ENCODE measurements at places on chromosomes 12 and 14.

DNA sequence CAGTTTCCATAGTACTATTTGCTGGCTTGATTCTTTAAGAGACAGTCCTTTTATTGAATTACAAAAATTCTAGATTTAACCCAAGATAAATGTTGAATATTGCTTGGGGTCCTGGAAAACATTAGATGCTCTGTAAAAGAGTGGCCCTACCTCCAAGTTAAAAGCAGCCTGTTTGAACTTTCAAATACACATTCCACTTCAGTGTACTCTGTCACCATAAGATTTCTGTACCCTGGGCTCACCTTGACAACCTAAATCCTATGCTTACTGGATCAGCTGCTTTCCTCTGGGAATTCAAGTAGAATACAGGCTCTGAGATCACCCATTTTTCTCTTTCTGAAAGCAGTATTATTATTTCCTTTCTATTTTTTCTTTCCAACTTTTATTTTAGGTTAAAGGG lies 107.7 kb upstream of the DCN start:
- no peak for DNase-seq

GRCh38 chr14:67955261-67955660 lies 135.7 kb downstream of the RAD51B start:
- DNase-seq, result no peak

DNA sequence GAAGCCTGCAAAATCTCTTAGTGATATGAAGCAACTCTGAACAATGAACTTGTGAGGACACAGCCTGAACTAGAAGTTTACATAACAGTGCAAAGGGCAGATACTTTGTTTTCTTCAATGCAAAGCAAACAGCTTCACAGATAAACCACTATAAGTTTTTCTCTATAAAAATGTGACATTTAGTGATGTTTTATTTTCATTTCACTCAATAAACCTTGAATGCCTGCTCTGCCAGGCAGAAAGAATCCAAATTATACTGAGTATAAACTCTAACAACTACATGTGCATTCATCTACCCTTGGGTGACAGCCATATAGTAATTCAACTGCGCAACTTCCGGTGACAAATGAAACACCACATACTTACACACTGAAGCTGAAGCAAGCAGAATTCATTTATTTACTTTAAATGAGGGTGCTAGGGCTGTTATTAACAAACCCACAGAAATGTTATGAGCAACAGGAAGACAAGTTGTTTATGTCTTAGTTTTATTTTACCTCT lies 10.3 kb downstream of the DCP1B start:
- DNase-seq, result peak; percentile 52

GRCh38 chr12:129651951-129652350 lies 251.9 kb downstream of the TMEM132D start:
- no peak for DNase-seq

- no peak for DNase-seq
Measured at GRCh38 chr12:44286336-44286735, 450.5 kb downstream of the TMEM117 start.

GRCh38 chr14:51248016-51248987 lies 8.3 kb downstream of the TMX1 start:
- DNase-seq, result no peak

GRCh38 chr12:48084066-48084465 lies 21.8 kb downstream of the SENP1 start:
- DNase-seq, result no peak

DNA sequence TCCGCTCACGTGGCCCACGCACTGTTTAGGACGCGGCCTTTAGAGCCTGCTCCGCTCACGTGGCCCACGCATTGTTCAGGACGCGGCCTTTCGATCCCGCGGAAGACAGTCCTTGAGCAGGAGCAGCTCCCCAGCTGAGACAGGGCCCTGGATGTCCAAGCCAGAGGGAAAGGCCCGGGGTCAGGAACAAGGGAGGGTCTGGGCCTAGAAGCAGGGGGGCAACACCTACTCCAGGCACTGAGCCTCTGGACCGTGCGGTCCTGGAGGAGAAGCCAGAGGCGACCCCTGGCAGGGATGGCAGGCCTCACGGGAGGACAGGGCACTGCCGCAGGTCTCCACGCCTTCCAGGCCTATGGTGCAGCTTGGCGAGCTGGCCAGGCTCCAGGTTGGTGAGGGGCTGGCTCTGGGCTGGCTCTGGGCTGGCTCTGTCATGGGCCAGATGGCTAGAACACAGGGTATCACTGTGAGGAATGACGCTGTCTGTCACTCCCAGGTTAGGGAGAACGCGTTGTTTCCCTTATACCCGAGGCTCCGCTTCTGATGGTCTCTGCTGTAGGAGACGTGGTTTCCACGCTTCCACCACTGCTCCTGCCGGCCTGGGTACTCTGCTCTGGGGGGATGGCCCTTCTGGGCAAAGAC lies 341.7 kb downstream of the TMEM121 start:
- DNase-seq, result no peak

DNA sequence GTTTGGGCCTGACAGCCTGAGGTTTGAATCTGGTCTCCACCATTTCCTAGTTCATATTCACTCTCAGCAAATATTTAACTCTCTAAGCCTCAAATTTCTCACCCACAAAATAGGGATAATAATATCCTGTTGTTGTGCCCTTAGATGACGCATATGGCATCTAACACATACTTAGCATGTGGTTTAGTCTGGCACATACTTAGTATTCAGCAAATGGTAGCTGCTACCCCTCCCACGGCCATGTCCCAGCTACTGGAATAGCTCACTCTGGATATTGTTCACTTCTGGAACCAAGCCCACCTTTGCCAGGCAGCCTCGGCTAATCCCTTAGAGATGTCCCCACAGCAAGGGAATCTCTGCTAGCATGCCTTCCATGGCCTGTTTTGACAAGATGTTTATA lies 53.3 kb downstream of the BICD1 start:
- no peak for DNase-seq

- no peak for DNase-seq
Measured at GRCh38 chr14:72677664-72678063, 216.2 kb downstream of the DPF3 start.

GRCh38 chr12:103844305-103844704 lies 3.3 kb upstream of the NT5DC3 start:
- DNase-seq, result no peak

DNA sequence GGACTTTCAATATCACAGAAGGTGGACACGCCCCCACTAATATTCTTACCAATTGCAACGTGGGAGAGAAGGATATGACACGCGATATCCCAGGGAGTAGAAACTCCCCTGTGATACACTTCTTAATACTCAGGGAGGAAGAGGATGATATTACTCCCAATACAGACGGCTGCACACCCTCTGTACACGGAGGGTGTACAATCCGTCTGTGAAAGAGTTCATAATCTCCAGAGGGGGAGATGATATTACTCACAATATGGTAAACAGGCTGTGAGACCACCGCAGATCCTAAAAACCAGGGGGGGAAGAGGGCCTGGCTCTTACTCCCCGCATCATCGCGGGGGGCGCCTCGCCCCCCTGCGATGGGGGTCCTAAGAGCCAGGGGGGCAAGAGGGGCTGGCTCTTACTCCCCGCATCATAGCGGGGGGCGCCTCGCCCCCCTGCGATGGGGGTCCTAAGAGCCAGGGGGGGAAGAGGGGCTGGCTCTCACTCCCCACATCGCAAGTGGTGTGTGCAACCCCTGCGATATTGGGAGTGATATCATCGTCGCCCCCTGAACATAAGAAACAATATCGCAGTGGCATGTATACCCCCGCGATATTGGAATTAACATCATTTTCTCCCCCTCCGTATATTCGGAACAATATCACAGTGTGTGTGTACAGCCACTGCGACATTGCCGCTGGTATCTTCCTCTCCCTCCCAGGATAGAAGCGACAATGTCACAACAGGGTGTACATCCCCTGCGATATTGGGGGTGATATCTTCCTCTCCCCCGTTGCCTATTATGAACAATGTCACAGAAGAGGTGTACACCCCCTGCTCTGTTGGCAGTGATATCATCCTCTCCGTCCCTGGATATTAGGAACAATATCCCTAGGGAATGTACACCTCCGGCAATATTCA lies 8.9 kb upstream of the CLEC6A start:
- no peak for DNase-seq

GRCh38 chr12:124147575-124147974 lies 147.3 kb upstream of the RFLNA start:
- DNase-seq, result no peak

DNA sequence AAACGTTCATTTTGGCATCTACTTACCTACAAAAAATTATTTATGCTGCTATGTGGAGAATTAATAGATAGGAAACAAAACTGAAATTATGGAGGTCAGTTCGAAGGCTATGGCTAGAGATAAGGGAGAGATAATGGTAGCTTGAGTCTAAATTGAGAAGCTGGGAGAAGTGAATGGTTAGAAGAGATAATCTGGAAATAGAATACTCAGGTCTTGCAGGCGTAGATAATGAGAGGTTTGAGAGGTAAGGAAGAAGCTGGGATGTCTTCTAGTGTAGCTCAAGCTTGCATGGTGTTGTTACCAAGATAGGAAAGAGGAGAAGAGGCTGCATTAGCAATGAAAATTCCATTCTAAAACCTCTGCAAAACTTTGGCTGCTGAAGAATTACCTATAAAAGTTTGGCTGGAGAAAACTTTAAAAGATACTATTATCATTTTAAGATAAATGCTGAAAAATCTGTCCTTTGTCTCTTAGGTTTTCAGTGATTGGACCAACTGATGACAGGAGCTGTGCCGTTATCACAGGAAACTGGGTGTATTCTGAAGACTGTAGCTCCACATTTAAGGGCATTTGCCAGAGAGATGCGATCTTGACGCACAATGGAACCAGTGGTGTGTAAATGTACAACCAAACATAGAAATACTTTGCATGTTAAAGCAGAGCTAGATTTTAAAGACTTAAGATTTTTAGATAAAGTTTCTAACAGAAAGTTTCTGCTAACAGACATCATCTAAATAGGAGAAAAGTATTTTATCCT lies 14.1 kb downstream of the KLRF2 start:
- no peak for DNase-seq

DNA sequence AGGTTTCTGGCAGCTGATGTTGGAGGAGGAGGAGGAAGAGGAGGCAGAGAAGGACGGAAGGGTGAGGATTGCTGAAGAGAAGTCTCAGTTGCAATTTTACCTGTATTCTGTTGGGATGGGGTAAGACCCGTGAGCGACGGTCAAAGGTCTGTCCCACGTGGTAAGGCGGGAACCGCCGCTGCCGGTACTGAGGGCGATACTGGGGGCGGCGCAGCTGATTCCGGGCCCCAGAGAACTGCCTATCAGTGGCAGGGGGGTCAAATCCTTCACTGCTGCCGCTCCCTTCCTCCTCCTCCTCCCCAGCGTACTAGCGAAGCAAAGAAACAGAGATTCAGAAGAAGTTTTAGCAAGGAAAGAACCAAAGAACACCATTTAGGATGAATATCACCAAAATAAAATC lies 13.3 kb downstream of the YBX3 start:
- DNase-seq, result no peak

GRCh38 chr14:101817501-101818001 lies 56.0 kb downstream of the PPP2R5C start:
- no peak for DNase-seq

DNA sequence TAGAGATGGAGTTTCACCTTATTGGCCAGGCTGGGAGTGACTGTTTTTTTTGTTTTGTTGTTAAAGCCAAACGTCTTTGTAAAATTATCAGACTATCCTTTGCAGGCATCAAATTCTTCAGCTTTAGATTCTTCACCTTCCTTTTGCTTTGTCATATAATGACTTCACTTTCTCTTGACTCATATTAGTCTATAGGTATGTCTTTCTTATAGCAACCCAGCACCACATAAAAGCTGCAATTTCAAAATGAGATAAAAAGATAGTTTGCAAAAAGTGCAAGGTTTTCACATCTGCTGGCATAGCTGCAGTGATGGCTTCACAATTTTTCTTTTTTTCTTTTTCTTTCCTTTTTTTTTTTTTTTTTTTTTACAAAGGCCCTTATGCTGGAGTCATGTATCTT lies 39.2 kb downstream of the COX16 start:
- DNase-seq, result no peak

GRCh38 chr12:55925870-55926737 lies 1.6 kb downstream of the PYM1 start:
- DNase-seq, result no peak

- no peak for DNase-seq
Measured at GRCh38 chr12:102735104-102735503, 181.9 kb downstream of the PAH start.

- no peak for DNase-seq
Measured at GRCh38 chr12:52557476-52557875, 4.5 kb upstream of the KRT71 start.

DNA sequence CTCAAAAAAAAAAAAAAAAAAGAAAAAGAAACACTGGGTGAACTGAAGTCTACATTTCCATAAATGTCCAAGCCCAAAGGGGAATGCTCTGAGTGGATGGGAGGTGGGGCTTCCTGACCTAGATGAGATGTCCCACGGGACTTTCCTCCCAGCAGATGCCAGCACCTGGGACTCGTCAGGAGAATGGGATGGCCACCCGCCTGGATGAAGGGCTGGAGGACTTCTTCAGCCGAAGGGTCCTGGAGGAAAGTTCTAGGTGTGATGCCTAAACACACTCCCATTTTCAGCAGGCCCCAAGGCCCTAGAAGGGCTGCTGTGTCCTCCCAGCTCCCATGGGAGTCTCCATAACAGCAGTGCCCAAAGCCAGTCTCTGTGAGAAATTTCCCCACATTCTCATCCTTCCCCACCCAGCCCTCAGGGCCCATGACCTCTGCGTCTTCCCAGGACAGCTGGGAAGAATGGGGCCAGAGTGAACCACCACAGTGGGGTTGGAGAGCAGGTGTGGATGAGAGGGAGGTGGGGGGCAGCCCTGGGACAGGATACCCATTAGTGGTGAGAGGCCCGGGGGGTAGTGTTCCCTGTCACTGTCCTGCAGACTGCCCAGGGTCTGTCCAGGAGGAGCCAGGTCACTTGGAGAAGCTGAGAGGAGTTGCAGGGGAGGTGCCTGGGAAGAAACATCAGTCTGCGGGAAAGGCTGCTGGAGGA lies 7.1 kb upstream of the CPNE6 start:
- DNase-seq, result no peak

DNA sequence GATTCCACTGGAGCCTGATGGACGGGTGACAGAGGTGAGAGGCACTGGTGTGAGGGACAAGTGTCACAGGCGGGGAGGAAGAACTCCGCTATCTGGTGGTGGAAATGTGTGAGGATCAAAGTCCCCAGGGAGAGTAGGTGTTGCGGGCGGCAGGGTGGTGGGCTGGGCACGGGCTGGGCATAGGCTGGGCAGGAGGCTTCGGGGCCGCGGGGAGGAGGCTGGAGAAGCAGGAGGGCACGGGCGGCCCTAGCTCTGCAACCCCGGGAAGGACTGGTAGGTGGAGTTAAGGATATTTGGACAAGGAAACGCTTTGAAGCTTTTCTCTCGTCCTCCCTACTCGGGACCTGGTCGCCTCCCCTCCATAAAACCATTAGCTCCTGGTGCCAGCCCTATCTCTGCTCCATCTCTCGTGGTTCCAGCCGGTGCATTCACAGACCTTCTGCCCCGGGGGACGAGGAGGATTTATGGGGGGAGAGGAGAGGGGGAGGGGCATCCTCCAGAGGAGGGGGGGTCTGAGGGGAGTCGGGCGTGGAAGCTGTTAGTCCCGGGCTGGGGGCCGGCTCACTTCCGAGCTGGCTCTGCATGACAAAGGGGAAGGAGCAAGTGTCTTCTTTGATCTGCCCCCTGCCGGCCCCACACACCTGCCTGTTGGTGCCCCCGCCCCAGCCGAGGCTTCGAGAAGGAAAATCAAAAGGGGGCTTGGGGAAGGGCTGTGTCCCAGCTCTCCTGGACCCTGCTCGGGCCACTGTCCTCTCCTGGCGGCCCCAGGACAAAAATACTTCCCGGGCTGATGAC lies 504 bp downstream of the WNT5B start:
- DNase-seq, result no peak

- DNase-seq, result no peak
Measured at GRCh38 chr12:108237272-108237671, 101.8 kb downstream of the CMKLR1 start.

- DNase-seq, result no peak
Measured at GRCh38 chr12:14841761-14842160, 1.6 kb downstream of the ART4 start.

GRCh38 chr12:108722992-108723766 lies 8.1 kb downstream of the CORO1C start:
- DNase-seq, result no peak

All from GF-D8 (cell line).